ENCODE measurements at places on chromosomes 16 and 17.

DNA sequence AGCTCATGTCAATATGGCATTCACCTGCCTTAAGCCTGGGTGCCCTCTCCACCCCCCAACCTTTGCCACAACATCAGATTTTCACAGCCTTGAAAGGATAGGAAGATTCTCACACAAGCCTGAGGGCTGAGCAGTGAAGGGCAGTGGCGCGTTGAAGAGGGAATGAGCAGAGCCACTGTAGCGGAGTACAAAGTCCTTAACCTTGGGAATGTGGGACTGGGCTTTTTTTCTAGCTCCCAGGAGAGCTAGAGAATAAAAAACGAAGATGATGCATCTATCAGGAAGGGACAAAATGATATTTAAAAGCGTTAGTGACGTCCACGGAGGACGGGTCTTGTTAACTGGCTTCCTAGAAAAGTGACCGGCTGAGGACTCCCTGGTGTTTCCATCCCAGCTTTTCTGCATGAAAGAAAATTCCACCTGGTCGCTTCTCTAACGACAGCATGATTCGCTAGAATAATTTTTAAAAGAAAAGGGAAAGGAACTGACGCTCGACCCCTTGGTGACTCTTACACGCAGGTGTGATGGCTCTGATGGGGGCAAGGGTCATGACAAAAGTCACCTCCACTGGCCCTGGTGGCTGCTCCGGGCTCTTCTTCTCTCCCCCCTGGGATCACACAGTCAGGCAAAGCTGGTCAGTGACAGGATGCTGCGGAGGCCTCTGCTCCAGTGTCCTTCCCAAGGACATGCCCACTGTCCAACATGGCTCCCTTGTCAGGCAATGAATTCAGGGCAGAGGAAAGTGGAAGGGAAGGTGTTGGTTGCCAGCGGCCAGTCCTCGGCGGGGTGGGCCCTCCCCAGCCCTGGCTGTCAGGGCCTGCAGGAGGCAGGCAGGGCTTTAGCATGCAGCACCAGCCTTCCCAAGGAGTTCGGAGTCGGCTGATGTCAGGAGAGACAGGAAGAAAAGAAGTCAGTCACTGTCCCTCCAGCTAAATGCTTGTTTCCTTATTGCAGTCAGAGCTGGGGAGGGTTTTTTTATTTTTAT lies 58.4 kb upstream of the IRX3 start:
- DNase-seq = no peak

DNA sequence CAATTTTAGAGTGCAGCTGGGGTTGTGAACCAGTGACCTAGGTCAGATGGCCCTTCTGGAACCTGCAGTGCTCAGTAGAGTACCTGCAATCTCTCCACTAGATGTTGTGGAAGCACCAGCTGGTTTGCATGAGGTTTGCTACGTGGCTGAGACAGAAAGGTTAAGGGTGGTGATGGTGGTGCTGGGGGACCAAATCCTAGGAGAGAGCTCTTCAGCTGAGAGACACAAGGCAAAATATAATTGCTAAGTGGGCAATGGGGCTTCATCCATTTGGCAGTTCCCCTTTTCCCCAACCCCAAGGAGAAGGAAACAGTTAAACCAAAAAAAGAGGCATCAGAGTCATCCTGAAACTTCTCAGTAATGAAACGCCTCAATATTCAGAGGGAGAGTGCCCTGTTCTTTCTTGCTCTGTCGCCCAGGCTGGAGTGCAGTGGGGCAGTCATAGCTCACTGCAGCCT lies 13.9 kb downstream of the ITPRIPL2 start:
- no peak for DNase-seq

DNA sequence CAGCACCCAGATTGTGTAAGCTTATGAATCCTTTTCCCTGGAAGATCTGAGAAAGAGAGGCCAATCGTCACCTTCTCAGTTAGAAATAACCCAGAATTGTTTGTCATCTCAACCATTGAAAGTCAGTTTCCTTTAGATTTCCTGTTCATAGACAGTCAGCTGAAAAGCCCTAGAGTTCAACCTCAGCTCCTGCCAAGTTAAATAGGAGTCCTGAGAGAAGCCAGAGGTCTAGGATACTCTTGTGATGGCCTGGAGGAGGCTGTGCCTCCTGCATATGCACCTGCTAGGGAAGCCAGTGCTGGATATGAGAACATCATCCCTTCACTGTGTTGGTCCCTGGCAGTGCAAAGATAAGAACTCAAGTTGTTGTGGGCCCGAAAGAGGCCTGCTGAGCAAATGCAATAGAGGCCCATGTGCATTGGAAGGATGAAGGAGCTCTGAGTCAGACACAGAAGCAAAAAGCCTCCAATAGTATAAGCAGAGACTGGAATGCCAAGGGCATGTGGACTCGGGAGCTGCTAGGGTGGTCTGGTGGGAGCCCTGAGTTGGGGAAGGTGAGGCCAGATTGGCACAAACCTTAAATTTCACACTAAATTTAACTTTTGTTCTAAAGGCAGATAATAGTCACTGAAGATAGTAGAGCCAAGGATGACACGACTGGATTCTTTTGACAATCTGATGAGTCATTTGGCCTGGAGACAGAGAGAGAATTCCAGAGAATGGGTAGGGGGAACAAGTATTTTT lies 520.9 kb upstream of the CDH5 start:
- DNase-seq = no peak

DNA sequence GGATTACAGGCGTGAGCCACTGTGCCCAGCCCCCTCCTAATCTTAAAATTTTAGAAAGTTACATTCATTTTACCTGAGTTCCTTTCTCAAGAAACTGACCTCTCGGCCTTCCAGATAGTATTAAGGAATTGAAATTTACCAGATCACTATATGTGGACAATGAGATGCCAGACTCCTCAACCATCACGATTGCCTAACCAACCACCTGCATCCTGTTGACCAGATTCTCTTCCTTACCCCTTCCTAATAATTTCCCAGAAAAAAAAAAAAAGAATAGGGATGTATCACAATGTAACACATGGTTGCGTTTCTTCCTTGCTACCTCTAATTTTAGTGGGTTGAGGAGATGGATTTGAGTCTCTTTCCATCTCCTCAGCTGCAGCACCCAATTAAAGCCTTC lies 72.1 kb downstream of the BMERB1 start:
- DNase-seq = no peak

- no peak for DNase-seq
Observed at GRCh38 chr17:71975331-71975801, 145.5 kb upstream of the SOX9 start.

GRCh38 chr17:1736348-1737281 lies 6.1 kb upstream of the SERPINF2 start:
- DNase-seq = peak; percentile 57

DNA sequence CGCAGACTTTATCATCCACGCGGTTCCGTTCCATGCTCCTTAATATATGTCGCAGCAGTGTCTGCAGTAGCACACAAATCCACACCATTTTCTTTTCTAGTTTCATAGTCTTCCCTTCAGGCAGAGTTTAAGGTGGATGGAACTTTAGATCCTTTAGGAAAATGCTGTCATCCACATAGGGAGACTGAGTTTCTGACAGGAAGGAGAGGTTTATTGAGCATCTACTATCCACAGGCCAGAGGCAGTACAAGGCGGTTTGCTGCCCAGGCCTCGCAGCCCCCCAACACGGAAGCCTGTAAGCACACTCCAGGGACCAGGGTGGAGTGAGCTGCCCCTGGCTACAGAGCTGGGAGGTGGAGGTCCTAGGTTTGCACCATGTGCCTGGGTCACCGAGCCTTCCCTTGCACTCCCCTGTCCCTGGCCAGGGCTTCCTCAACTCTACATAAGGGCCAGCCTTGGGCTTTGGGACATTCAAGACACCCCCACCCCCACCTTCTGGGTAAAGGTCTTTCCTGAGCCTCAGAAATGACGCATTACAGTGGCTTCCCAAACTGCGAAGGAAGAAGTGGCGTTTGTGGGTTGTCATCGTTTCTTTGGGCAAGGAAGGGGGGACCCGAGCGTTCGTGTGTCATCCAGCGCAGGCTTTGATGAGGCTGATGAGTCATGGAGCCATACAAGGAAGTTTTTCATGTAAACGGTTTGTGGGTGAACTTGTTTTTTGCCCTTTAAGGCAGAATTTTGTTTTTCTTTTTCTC lies 146.5 kb upstream of the PLCG2 start:
- DNase-seq = peak; percentile 88

- DNase-seq = no peak
Observed at GRCh38 chr16:12538667-12539091, 265.0 kb downstream of the CPPED1 start.

- no peak for DNase-seq
Observed at GRCh38 chr17:6099492-6099891, 29.3 kb downstream of the WSCD1 start.

- DNase-seq = peak; percentile 85
Observed at GRCh38 chr17:7856811-7857712, at the start of gene NAA38. Gene NAA38, minus strand, starts transcription at chr17:7857559. Its CDS starts 96 bp downstream, at chr17:7857463.

DNA sequence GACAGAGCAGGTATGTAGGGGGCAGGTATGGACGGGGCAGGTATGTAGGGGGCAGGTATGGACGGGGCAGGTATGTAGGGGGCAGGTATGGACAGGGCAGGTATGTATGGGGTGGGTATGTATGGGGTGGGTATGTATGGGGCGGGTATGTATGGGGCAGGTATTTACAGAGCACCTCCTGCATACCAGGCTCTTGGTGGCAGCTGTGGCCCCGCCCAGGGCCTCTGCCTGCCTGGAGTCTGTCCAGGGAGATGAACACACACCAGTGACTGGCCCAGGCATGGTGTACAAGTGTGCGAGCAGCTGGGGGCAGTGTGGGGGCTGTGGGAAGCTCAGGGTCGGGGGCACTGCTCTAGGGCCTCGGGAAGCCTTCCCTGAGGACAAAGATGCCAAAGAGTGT lies 4.4 kb downstream of the RPL3L start:
- no peak for DNase-seq

GRCh38 chr16:51464996-51465395 lies 313.9 kb upstream of the SALL1 start:
- DNase-seq = no peak

DNA sequence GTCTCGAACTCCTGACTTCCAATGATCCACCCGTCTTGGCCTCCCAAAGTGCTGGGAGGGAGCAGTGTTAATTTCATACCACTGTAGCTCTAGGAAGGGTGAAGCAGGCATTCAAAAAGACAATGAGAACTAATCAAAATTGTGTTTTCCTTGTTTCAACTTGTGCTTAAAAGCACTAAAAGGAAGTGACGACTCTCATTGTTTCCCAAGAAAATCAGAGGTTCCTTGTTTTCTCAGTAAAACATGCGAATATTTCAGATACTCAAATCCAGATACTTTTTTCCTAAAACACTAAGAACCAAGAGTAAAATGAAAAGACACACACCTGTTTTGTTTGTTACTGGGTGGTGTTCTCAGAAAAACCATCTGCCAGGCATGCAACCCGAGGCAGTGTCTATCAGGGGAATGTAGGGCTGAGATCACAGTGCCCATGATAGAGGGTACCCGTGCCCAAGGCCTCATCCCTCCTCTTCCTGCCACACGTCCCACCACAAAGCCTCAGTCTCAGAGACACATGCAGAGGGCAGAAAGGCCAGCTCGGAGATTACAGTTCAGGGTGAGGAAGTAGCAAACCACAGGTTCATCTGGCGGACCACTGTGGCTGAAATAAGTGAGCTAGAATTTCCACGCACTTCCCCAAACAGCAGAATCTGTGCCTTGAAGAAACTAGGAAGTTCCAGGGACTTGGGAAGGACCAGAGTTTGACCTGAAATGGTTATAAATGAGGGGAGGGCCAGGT lies 33.7 kb downstream of the GINS3 start:
- DNase-seq = peak; percentile 4

DNA sequence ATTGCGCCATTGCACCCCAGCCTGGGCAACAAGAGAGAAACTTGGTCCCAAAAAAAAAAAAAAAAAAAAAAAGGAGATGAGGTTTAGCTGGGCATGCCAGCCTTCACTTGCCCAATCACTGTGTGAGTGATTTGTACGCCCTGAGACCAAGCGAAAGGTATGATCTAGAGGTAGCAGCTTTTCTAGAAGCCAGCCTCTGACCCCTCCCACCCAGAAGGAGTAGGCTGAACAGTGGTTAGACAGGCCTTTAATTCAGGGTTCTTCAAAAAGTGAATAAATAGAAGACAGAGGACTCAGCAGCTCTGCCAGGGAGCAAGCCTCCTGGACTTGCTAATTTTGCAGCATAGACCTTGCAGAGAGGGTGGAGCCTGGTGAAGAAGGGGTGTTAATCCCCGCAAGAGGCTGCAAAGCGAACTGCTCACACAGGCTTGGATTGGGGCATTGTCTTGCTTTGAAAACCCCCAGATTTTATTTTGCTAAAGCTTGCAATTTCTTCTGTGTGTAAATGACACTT lies 7.1 kb upstream of the CYTH1 start:
- DNase-seq = no peak

DNA sequence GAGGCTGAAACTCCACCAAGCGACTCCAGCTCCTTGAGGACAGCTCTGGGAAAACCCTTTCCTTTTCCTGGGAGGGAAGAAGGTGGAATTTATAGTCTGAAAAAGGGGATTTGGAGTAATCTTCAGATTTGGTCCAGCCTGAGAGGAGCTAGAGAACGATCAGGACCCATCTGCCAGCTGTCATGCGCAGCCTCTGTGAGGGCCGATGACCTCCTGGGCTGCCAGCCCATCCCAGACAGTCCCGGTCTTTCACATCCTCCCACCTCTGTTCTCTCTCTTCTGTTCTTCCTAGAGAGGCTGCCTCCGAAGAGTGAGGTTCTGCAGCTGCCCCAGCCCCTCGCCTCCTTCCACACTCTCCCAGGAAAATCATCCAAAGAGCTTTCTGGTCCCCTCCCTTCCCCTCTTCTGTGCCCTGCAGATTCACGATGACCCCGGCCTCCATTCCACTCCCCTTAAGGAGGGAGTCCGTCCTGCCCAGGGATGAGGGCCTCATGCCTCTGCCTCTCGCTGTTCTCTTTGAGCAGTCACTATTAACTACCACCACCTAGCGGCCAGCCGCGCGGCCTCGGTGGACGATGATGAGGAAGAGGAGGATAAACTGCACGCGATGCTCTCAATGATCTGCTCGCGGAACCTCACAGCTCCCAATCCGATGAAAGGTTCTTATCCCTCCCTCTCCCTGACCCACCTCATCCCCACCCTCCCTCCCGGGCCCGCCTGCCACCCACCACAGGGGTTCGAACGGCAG lies 29.6 kb downstream of the SGSM2 start:
- DNase-seq = no peak

GRCh38 chr17:22090263-22090935 lies 398.1 kb downstream of the KCNJ18 start:
- DNase-seq = no peak

- no peak for DNase-seq
Observed at GRCh38 chr16:73107371-73107770, 59.4 kb upstream of the ZFHX3 start.

- DNase-seq = no peak
Observed at GRCh38 chr17:82918508-82918907, 78.7 kb upstream of the ZNF750 start.

GRCh38 chr16:2820836-2821486 lies 3.9 kb downstream of the PRSS21 start:
- no peak for DNase-seq

GRCh38 chr16:12678983-12679382 lies 124.7 kb downstream of the CPPED1 start:
- no peak for DNase-seq

Measured in stimulated activated CD4-positive, alpha-beta T cell treated with anti-CD3 and anti-CD28 coated beads, Interleukin-4, amount 100 ng/mL, for 4 hours (primary cell).